Activated effector memory CD4-positive, alpha-beta T cell treated with anti-CD3 and anti-CD28 coated beads, Interleukin-2, amount 50 U/mL, for 16 hours (primary cell): ENCODE measurements at places on chromosomes 11 and 22.

- DNase-seq = no peak
Measured at GRCh38 chr11:133618544-133618943, 86.2 kb upstream of the OPCML start.

DNA sequence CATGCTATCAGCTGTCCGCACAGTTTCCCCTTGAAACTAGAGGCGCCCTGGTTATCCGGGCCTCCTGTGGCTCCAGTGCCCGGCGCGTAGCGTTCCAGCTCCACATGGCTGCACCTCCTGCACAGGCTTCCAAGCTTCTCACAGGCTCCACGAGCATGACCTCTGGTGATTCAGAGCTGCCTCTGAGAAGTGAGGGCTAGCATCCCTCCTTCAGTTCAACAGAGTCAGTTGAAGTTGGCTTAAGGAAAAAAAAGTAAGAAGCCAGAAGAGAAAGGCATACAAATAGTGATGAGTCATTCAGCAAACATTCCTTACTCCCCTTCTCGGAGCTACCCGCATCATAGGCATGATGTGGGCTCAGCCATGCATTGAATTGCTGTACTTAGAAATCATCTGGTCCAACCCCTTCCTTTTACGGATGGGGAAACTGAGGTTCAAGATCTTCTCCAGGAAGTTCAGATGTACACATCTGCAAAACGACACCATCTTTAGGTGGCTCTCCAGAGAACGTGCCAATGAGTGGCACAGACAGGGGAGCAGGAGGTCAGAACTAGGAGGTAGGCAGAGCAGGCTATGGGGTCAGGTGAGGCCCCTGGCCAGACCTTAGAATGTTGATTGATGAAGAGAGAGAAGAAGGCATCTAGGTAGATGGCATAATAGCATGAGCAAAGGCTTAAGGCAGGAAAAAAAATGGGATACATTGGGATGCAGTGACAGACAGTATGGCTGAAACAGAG is 216.3 kb upstream of the TBCEL start:
- DNase-seq = no peak

DNA sequence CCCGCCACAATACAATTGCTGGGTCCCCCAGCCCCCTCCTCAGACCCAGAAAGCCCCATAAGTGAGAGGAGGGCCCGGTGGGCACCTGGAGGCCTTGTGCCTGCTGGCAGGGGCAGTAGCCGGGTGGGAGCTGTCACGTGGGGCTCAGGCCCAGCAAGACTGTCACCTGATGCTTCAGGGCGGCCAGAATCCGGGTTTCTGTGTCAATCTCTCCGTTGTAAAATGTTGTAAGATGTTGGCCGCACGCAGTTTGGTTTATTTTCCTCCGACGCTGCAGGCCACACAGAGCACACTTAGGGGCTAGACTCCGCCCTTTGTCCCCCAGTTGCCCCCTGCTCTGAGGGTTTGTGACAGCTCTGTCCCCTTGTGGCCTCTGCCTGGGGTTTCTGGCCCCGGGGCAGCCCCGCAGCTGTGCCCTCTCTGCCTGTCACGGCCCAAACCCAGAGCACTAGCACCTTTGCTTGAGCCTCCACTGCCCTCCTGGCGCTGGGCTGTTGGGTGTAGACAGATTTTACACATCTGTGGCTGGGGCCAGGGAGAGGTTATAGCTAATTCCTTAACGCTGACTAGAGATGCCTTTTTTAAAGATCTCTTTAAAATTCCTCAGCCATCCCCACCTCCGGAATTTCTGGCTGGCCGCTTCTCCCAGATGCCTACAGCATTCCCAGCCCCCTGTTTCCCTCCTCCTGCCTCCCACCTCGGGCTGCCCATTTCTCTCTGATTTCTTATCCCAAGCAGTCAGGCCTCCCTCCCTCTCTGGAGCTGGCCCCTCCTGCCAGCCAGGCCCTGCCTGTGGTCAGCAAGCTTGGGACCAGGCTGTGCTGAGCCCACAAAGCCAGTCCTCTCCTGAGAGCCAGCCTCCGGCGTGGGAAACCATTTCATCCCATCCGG is 3.2 kb upstream of the PRR5 start:
- no peak for DNase-seq

DNA sequence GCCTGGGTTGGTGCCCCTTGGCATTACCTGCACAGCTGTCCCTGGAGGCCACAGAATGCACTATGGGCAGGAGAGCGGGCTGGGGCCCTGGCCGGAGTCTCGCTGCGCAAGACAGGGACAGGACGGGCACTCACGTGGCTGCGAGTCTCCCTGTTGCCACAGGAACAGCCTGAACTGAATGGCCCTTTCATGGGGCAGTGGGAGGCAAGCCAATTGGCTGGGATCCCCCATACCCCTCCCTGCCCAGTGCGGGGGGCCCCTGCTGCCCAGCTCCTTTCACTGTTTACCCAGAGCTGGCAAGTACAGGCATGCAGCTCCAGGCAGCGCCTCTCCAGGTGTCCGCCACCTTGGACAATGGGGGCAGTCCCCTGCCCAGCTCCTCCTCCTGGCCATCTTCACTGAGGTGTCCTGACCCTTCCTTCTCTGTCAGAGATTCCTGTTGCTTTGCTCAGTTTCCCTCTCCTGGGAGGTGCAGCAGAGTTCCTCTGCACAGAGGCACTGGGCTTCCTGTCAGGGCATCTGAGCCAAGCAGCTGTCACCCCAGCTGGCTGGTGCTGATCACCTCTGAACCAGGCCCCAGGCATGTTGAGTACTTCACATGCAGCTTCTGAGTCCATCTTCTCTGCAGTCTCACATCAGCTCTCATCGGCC is 5.2 kb downstream of the USP2 start:
- DNase-seq = no peak

DNA sequence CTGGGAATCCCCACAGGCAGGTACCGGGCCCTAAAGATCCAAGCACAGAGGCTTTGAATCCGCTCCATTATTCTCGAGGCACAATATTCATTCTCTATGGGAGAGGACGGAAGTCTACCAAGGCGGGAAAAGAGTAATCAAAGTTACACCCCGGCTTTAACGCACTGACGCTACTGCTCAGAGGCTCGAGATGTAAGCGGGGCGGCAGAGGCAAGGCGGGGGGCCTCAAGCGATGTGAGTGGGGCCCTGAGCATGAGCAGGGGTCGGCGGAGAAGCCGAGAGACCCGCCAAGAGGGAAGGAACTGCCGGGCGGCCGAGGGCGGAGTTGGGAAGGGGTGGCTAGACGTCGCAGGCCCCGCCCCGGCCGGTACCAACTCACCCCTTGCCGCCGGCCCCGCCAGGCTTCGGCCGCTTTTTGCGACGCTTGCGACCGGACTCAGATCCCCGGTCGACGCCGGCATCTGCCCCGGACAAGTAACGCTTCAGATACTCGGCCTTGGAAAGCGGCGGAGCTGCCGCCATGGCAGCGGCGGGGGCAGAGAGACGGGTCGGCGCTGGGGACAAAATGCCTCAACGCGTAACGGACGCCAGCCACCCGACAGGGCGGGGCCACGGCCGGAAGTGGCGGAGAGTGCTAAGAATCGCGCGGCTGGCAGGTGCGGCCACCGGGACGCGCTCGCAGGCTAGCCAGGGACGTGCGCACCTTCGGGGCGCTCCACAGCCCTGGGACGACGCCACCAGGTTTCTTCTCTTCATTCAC is at the start of gene BUD13:
Gene BUD13, minus strand, starts transcription at position 545 of the 760 bp plus-strand sequence. Its CDS starts 23 bp downstream, at position 522.
- peak; percentile 98 for DNase-seq

DNA sequence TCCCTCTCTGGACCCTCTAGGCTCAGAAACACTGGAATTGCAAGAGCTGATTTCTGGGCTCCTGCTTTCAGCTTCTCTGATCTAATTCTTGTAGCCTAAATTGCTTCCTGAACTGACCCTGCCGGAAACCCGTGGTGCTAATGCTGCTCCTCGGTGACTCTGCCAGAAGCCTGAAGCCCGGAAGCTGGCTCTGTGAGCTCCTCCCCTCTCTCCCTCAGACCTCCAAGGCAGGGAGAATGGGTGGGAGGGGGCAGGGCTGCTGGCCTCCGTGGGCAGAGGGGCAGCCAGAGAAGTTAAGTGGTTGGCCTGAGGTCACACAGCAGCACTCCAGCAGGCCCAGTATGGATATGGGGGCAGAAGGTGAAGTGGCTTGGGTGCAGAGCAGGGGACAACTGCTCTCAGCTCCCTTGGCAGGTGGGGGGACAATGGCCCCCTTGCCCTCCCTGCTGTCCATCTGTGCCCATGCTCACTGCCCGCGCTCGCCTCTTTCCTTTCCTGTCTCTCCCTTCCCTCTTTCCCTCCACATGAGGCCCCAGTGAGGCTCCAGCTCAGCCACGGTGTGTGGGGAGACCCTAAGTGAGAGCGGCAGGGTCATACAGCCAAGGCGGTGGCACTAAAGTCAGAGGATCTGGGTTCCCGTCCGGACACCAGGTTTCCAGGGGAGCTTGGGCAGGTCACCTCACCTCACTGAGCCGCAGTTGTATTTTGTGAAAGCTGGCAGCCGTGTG is 16.2 kb downstream of the CAPN5 start:
- peak; percentile 76 for DNase-seq

- no peak for DNase-seq
Measured at GRCh38 chr11:26584818-26585217, 12.8 kb upstream of the MUC15 start.

- DNase-seq = no peak
Measured at GRCh38 chr11:76704171-76704948, 33.8 kb upstream of the LRRC32 start.

DNA sequence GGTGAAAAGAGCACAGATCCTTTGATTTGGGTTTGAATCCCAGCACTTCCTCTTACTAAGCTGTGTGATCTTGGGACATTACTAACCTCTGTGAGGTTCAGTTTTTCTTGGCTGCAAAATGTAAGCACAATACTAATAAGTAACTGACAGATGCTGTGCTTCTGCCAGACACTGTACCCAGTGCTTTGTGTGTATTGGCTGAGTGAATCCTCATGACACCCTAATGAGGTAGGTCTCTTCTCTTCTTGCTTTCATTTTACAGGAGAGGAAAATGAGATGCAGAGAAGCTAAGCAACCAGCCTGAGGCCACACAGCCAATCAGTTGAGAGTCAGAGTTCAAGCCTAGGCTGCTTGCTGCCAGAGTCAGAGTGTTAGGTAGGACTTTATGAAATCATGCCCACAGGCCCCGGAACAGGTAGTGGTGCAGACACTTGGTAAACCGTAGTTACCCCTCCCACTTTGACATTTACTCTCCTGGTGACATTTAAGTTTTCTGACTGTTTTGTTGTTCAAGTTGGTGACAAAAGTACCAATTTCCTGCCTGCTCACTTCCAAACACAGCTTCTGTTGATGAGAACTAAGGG is 21.2 kb downstream of the PTPRJ start:
- DNase-seq = peak; percentile 92

DNA sequence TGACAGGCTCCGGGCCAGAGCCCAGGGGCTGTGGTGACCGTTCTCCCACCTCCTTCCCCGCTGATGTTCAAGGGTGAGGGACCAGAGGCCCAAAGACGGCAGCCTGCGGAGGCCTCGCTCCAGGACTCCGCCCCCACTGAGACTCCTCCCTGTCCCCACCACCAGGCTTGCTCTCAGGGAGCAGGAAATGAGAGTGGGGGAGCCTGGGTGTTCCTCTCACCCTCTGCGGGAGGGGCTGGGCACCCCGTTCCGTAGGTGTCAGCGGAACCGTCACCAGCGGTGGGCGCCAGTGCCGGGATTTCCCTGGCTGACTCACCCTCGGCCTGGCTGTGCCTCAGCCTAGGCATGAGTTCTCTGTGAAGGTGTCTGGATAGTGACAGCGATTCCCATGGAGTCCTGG is 15.7 kb downstream of the DAGLA start:
- peak; percentile 97 for DNase-seq

GRCh38 chr11:20035701-20036601 is 124.3 kb downstream of the DBX1 start:
- no peak for DNase-seq

- DNase-seq = no peak
Measured at GRCh38 chr11:45265969-45266675, 20.0 kb downstream of the SYT13 start.

- DNase-seq = no peak
Measured at GRCh38 chr11:26621132-26621531, 49.1 kb upstream of the MUC15 start.

DNA sequence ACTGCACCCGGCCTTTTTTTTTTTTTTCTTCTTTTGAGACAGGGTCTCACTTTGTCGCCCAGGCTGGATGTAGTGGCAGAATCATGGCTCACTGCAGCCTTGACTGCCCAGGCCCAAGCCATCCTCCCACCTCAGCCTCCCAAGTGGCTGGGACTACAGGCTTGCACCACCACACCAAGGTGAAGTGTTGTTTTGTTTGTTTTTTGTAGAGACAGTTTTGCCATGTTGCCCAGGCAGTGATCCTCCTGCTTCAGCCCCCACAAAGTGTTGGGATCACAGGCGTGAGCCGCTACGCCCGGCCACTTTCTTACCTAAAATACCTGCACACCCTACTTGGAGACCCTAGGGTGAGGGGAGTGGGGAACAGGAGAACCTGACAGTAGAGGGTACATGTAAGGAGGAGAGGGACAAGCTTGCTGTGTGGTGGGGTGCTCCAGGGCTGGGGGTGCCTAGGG is 4.5 kb upstream of the AIFM3 start:
- DNase-seq = no peak

- no peak for DNase-seq
Measured at GRCh38 chr11:6057452-6057851, 26.9 kb upstream of the OR56A1 start.

DNA sequence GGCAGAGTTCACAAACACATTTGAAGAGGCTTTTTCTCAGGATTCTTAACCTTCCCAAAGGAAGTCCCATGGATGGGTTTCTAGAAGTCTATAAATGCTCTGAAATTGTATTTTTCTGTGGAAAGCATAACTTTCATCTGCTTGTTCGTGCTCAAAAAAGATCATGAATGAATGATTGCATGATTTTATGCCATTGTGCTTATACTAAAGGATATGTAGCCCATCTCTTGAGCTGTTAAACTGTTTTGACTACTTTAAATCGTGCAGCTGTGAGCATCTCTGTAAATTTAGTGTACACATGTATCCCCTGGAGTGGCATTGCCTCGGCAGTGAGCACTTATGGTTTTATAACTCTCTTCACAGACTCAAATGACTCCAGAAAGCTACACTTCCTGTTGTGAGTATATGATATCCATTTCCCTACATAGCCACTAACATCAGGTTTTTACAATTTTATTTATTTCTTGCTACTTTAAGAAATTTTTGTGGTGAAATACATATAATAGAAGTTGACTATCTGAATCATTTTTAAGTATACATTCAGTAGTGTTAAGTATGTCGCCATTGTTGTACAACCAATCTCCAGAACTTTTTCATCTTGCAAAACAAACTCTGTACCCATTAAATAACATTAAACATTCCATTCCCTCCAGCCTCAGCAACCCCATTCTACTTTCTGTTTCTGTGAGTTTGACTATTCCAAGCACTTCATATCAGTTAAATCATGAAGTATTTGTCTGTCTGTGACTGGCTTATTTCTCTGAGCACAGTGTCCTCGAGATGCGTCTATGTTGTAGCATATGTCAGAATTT is 8.0 kb downstream of the NEAT1 start:
- peak; percentile 61 for DNase-seq

GRCh38 chr11:24514219-24514594 is 17.4 kb downstream of the LUZP2 start:
- no peak for DNase-seq

GRCh38 chr22:20979243-20979809 is 2.8 kb upstream of the LZTR1 start:
- peak; percentile 82 for DNase-seq

- DNase-seq = no peak
Measured at GRCh38 chr22:41469218-41469851, 418 bp downstream of the ACO2 start.

GRCh38 chr11:124518989-124519451 is 24.4 kb downstream of the OR8B12 start:
- no peak for DNase-seq
